ENCODE measurements at places on chromosomes 7 and 10.

- DNase-seq, result no peak
These were observed 186.2 kb downstream of the CFTR start for GRCh38 chr7:117666031-117666430.

GRCh38 chr7:41892356-41893100 is 189.6 kb upstream of the INHBA start:
- DNase-seq, result no peak

DNA sequence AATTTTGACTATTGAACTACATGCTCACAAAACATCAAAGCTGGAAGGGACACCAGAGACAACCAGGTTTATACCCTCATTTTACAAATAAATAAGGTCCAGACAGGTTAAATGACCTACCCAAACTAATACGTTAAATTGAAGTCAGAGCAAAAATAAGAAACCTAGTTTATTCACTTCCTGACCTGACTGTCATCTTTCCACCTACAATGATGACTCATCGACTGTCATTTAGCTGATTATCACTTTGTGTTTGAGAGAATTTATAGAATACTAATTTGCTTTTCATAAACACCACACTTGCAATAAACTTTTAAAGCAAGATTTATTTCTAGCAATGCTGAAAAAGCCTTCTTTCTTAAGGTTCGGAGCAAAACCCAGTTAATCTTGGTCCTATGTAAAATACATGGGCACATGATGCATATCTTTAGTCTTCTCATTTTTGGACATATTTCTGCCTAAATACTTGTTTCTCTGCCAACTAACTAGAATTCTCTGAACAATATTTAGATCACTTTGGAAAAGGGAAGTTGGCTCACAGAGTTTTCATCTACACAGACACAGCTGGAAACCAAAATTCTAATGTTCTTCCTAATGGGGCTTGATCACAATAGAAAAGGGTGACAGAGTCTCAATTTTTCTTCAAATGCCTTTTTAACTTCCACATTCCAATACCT is 16.7 kb upstream of the LRRN3 start:
- no peak for DNase-seq

DNA sequence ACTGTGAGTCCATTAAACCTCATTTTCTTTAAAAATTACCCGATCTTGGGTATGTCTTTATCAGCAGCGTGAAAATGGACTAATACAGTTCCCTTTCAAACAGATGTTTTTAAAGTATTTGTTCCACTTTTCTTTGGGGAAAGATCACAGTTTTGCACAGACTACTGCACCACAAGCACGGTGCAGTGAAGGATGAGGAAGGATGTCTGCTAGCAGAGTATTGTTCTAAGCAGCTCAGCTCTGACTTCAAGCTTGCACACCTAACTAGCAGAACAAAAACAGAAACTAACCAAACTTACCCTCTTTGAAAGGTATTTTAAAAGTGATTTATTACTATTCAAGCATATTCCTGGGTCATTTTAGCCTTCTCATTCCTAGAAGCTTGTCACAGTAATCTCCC is 20.0 kb downstream of the THNSL1 start:
- no peak for DNase-seq

- no peak for DNase-seq
These were observed 207.2 kb downstream of the SKAP2 start for GRCh38 chr7:26657206-26657641.

GRCh38 chr7:141071855-141072547 is 1.9 kb upstream of the TMEM178B start:
- DNase-seq, result peak; percentile 16

- no peak for DNase-seq
These were observed 163.3 kb downstream of the USP6NL start for GRCh38 chr10:11448190-11448544.

DNA sequence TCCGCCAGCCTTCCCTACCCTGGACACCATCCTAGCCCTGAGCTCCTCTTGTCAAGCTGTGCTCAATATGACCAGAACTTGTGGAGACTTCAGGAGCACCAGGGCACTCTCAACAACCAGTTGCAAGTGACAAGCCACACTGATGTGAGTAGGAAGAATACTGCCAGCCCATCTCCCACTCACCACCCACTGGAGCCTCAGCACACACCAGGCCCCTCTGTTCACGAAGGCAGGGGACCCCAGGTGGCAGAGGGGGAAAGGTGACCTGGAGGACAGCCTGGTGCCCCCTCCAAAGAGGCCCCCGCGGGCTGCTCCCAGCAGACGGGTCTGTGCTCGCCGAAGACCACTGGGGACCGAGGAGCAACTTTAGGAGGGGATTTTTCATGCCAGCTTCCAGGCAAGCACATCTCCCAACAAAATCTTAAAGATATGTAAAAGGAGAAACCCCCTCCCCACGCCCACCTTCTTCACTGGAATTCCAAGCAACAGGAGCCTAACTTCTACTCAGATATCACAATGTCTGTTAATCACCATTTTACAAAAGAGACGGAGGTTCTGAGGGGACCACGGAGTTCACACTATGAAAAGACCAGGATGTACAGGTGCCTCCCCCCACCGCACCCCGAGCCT is 1.0 kb downstream of the MMD2 start:
- DNase-seq, result no peak

DNA sequence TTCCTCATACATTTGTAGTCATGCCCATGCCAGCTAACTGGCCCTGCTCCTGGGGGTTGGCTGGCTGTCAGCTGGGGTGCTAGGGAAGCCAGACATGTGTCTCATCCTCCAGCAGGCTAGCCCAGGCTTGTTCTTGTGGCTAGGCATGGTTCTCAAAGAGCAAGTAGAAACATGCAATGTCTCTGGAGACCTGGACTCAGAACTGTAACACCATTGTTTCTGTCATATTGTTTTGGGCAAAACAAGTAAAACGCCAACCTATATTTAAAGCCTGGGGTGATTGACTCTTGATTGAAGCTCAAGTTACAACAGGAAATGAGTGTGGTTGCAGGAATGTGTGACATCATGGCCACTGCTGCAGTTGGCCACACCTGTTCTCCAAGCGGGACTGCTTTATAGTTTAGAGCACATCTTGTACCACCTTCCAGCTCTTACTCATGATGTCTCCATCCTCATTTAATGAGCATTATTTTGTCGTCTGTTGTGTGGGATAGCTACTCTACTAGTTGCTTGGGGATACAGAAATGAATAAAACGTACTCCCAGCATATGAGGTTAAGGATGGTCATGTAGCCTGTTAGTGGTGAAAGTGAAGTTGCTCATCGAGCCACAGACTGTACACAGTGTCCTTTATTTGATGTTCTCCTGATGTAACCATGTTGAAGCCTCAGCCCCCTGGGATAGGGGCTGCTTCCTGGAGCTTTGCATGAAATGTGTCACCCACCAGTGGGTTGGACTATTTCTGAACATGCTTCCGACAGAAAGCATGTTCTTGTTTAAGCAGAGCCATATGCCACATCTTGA is 168.4 kb downstream of the SORCS3 start:
- DNase-seq, result no peak

DNA sequence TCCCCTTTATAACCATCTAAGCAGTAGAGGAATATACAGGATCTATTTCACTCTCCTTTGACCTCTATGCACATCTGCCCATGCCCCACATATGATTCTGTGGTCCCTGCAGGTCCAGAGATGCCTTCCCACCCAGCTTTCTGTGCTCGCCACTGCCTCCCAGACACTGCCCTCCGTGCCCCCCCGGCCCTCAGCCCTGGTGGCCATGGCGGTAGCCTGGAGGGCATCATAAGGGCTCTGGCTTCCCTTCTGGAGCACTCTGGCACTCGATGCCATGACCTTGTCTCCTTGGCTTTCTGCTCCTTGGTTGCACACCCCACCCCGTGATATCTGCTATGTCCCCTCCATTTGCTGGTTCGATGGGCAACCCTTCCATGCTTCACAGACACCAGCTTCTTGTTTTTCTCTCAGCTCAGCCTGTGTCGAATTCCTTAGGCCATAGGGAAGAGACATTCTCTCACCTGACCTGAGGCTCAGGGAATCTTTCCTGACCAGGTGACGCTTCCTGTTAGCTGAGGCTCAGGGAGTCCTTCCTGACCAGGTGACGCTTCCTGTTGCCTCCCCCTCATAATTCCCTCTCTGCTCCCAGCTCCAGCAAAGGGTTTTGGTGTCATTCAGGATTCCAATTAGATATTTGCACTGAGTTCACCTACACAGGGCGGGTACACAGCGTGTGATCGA is 100.4 kb upstream of the GLI3 start:
- DNase-seq, result no peak

- DNase-seq, result no peak
These were observed 722.6 kb downstream of the GRID1 start for GRCh38 chr10:85643845-85644525.

DNA sequence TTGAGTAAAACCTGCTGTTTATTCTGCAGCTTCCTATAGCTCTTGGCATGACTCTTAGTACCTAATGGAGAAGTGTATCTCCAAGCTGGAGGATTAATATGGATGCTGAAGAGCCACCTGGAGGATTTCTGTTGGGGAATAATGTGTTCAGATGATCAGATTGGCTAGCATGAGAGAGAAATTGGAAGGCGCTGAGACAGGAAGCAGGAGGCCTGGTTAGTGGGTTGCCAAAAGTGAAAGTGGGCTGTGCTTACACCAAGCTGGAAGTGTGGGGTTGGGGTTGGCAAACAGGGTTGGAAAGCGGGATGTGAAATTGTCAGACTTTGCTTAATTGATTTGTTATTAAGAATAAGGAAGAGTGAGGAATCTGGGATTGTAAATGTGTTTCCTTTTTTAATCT is 111.8 kb upstream of the PLPP4 start:
- DNase-seq, result no peak

DNA sequence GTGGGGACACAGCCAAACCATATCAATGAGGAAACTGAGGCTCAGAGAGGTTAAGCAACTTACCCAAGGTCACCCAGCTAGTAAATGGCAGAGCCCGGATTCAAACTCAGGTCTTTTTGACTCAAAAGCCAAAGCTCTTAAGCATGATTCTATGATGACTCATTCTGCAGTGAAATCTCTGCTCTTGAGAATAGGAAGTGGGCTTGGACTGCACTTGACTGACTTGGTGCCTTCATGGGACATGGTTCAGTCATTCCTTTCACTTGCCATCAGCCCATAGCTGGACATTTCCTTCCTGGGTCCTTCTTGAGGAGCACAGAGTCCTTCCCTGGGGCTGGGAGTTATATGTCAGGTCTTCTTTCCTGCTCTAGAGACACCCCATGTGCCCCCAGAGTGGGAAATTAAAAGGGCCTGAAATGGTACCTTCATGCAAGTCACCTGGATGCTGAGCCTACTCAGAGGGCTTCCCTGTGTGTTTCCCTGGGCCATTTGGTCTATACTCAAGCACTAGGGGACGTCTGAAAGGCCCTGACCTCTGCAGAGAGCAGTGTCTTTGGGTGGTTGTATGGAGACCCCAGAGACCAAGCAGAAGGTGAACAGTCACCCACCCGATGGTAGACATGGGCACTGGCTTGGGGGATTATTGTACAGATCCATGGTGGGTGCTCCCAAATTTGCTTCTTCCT is 62.4 kb upstream of the SDK1 start:
- no peak for DNase-seq

DNA sequence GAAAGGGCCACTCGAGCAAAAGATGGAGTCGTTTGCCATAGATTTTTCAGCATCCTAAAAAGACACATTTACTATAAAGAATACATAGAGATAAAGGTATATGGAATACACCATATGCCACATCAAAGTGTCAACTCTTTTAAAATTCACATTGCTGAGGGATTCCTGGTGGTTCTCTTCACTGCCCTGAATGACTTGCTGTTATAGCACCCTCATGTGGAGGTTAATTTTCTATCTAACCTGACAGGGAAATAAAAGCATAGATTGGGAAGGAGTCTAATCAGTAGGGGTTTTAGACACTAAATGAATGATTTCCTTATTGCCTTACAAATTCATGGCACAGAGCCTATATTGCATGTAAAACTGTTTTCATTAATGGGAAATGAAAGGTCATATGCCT is 25.9 kb downstream of the DNAH11 start:
- DNase-seq, result no peak

- no peak for DNase-seq
These were observed 9.0 kb downstream of the TMEM243 start for GRCh38 chr7:87210506-87210905.

- DNase-seq, result no peak
These were observed 239.9 kb upstream of the ZNF32 start for GRCh38 chr10:43888586-43888985.

GRCh38 chr7:158778471-158778870 is 50.8 kb downstream of the ESYT2 start:
- no peak for DNase-seq

DNA sequence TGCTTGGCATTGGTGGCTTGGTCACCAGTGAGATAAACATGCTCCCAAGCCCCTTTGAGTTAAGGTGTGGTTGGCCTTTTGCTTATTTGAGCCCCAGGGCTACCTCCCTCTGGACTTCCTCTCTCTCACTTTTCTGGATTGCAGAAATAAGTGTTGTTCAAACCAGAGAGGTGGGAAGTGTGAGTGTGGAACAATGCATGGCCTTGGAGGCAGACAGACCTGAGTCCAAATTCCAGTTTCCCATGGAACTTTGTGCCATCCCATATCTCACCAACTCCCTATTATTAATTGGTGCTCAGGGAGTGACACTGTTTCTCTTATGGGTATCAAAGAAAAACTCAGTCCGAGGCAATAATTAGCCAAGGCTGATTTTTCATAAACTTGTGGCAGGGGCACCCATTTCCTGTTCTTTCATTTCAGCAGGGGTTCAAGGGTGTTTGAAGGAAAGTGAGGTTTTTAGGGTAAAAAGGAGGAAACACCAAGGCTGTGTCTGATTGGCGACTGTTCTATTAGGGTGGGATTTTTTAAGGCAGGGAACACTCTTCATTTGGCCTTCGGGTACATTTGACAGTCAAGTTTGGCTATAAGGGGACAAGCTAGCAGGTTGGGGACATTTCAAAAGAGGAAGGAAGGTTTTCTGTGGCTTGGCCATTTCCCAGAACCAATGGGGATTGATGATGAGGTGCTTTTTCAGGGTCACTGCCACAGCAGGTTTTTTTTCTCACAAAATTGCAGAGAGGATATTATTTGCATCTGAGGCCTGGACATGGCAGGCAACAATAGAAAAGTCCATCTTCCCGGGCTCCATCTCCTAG is 148.8 kb upstream of the NPY start:
- DNase-seq, result no peak

DNA sequence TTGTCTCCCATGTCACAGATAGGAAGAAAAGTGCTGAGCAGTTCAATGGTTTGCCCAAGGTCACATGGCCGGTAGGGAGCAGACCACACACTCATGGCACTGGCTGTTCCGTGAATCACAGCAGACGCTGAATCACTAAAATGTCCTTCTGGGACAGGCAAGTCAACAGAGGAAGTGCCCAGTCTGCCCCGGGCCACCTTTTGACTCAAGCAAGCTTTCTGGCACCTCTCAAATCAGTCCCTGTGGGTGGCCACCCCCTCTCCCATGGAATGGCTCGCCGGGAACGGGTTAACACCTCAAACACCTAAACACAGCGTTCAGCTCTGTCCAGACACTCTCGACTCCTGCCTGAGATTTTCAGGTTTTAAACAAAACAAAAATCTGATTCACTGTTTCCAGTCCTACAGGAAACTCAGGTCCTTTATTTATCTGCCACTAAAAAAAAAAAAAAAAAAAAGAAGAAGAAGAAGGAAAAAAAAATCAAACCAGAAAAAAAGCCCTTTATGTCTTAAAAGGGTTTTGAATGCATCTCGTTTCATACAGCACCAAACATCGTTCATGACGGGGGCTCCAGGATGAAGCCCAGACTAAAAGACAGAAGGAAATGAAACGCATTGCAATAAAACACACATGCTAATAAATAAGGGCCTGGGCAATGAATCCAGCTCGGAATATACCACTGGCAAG is 15.5 kb downstream of the CARD11 start:
- no peak for DNase-seq

Measured in NCI-H774 (cell line).